GM12878 (cell line): ENCODE measurements at places on chromosomes 1 and 21. TPM values are rescaled to one million over a fixed set of nuclear protein-coding genes. Genes with fewer than 3 reads are reported as not detected.
A peak's percentile ranks its signal among the peaks of the same experiment; 100 is the strongest.

GBP4 gene
- 3.3 and 4.3 TPM in 2 replicates for total RNA-seq

ADGRL4 gene
- not detected in 2 replicates for total RNA-seq

PLPPR4 gene
- total RNA-seq = not detected in 2 replicates

GPR52 gene
- total RNA-seq = 4.3 and 5.6 TPM in 2 replicates

NUP210L gene
- not detected in 2 replicates for total RNA-seq

PEX19 gene
- 46.5 and 47.2 TPM in 2 replicates for total RNA-seq

ANGPTL3 gene
- total RNA-seq = 0.15 TPM in 1 of 2 replicates, not detected in the other

UMODL1 gene
- 0.05 TPM in 1 of 2 replicates, not detected in the other for total RNA-seq

KMO gene
- total RNA-seq = 1.2 and 2.4 TPM in 2 replicates

DNA sequence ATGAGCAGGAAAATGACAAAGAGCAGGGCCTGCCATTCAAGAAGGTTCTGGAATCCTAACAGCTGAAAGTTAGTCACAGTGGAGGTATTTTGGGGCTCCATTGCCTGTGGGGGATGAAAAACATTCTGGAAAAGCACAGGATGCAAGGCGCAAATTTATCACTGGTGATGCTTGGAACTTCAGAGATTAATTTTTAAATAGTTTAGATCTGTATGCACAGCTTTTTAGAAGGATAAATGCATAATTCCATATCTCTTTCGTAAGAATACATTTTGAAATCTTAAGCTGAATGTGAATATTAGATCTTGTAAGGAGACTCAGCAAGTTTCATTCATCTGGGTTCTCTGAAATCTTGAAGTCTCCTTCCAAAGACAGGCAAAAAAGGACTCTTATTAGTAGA lies at the start of gene OR11L1:
Gene OR11L1 (minus strand): TSS at position 101 of the 400 bp plus-strand sequence. CDS start 0 bp downstream, at position 101.
- DNase-seq = no peak

GRCh38 chr21:36627242-36627641 lies 71.7 kb upstream of the SIM2 start:
- no peak for DNase-seq

- no peak for DNase-seq
Measured at GRCh38 chr1:245052258-245052657, 102.5 kb upstream of the KIF26B start.

- DNase-seq = no peak
Measured at GRCh38 chr1:174197547-174197946, 38.2 kb downstream of the RABGAP1L start.

DNA sequence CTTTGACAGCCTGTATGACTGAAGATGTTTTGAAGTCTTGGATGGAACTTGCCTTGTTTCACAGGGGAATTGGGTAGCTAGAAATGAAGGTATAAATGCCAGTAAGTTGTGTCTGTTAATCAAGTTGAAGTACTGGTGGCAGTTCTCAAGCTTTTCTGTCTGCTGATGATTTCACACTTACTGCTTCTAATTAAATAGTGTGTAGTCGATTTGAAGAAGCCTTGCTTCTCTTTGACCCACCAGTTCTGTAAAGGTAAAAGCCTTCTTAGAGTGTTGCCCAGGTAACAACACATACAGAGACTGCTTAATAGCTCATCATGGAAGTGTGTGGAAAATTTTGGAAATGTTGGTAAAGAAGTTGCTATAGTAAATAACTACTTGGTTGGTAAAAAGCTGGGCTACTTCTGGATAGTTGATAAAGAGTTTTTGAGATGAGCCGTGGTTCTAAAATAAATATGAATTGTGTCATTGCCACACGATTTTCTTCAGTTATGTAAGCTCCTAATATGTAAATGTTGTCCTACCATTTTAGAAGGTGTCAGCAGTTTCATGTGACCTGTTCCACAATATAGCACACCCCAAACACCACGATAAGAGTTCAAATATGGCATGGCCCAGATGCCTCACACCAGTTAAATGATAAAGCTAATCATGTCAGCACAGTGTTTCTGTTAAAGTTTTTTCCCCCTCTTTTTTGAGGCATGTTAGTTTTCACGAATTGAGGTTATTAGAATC lies 7.4 kb downstream of the RABGAP1L start:
- DNase-seq = no peak

DNA sequence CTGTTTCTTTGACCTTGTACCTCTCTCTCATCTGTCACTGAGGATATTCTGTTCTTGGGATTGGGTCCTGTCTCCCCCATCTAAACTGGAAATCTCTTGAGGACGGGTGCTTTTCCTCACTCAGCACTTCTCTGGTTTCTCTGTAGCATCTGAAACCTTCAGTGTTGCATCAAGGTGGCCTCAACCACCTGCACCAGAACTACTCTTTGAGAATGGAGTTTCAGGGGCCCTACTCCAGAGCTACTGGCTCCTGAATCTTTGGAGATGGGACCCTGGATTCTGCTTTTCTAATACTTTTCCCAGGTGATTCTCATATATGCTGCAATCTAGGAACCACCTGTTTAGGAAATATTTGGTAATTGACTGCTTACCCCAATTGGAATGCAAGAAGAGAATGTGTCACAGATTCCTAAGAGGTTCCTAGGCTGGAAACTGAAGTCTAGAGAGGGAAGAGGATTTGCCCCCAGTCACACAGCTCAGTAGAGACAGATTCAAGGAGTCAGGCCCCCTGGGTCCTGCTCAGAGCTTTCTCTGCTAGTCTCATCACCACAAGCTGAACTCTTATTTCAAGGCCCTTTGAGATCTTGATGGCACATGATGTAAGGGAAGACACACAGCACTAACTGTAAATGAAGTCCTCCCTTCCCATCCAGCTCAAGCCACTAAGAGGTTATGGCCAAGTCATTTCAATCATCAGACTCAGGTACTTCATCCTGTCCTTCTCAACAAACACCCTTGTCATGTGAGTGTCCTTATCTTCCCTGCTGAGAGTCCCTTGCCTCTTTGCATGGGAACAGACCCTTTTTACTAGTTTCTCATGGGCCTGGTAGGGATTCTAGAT lies 48.7 kb downstream of the EIF2D start:
- DNase-seq = no peak

DNA sequence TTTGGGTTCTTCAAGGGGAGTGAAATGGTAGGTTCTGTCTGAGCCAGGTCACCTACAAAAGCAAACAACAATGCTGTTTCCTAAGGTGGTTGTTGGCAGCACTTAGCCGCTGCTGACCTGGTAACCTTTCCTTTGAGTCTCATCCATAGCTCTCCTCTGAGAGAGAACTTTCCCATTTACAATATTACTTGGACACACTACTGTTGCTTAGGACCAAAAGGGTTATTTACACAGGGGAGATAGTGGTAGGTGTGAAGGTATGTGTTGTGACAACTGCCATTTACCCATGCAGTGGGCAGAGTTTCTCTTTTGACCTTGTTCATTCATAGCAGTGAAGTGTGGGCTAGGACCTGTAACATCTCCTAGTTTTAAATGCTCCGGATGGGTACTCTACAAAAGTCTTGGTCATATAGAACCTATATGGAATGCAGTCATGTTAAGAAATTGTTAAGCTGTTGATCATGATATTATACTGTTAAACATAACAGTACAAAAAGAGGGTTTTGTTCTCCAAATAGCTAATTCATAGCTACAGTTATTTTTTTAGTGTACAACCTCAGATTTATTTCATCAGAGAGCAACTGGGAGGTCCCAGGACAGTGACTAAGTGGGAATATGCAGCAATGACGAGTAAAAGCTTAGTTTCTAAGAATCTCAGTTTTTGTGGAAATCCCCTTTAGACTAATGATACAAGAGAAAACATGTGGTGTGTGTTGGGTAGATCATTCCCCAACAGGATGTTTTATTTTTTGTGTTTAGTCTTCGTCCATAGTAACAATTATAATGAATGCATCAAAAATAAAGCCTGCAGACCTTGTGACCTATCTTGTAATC lies 219.7 kb downstream of the NFIA start:
- DNase-seq = no peak

DNA sequence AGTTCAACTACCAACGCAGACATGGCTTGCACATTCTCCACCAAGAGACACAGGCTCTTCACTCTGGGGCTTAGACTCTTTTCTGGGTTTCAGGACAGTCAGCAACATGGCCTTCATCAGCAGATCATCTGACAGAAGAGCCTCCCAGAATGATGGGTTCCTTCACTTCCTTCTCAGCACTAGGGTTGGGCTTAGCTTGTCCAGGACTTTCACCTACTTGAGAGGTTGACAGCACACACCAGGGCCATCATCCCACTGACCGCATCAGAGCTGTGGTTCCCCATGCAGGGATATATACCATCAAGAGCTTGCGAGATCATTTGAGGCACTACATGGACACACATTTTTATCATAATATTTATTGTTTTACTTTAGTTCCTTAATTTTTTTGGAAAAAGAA lies 10.4 kb upstream of the NCF2 start:
- no peak for DNase-seq

- no peak for DNase-seq
Measured at GRCh38 chr1:204222764-204223055, 8.9 kb upstream of the GOLT1A start.

GRCh38 chr21:36717976-36718375 lies 19.1 kb downstream of the SIM2 start:
- DNase-seq = no peak

- DNase-seq = peak; percentile 34
Measured at GRCh38 chr1:77413541-77414335, 131.9 kb downstream of the AK5 start.

DNA sequence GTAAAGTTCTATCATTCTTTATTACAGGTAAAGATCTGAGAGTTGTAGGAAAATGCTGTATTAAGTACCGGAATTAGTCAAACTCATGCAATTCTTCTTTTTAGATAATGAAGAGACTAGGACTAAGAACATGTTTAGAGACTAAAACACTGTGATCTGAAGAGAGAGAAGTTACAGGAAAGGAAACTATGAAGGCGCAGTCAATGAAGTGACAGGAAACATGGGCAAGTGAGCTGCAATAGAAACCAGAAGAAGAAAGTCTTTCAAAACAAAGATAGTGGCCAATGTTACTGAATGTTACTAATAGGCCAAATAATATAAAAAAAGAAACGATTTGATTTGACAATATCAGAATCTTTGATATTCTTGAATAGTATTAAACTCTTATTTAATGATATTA lies 659.4 kb upstream of the RGS18 start:
- DNase-seq = no peak

GRCh38 chr1:86205741-86206140 lies 49.2 kb upstream of the COL24A1 start:
- DNase-seq = no peak

- no peak for DNase-seq
Measured at GRCh38 chr1:50829014-50829958, 130.8 kb downstream of the FAF1 start.

DNA sequence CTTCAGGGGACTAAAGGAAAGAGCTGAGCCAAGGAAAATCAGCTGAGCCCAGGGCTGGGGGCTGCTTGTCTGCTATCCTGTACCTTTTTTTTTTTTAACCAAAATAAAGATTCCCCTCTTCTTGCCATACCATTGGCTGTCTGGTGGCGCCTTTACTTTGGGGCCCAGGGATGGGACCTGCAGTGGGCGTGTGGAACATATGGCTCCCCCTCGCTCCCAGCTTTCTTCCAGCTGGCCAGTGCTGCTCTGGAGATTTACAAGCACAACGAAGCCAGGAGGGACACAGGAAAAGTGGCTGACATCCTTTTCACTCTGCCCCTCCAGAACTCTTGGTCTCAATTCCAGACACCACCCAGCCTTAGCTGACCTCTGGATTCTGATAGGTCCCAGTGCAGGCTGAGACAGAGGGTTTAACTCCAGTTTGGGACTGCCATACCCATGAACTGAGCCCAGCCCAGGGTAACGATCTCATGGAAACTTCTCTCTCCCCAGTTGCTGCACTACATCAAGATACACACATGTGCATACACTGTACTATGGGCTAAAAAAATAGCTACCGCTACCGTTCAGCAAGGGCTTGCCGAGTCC lies 5.4 kb upstream of the SFN start:
- DNase-seq = no peak

- no peak for DNase-seq
Measured at GRCh38 chr1:172277989-172278388, 142.5 kb upstream of the C1orf105 start.

GRCh38 chr21:32257962-32258785 lies 20.7 kb downstream of the MIS18A start:
- DNase-seq = no peak
